ENCODE measurements at places on chromosomes 7 and 10.
A peak's percentile ranks its signal among the peaks of the same experiment; 100 is the strongest.

DNA sequence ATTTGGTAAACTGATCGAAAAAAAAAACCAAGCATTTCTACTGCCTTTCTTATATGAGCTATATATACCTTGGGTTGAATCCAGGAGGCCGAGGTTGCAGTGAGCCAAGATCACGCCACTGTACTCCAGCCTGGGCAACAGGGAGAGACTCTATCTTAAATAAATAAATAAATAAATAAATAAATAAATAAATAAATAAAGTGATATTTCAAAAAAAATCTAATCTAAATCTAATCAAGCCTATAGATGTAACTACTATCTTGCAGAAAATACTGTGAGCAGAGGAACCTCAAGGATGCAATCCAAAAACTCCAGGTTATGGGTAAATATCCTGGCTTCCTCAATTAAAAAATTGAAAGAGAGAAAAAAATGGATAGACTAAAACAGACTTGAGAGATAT is 71.2 kb upstream of the SLF2 start:
- DNase-seq, result no peak

- peak; percentile 26 for DNase-seq
Measured at GRCh38 chr10:7184660-7185366, 226.0 kb downstream of the SFMBT2 start.

DNA sequence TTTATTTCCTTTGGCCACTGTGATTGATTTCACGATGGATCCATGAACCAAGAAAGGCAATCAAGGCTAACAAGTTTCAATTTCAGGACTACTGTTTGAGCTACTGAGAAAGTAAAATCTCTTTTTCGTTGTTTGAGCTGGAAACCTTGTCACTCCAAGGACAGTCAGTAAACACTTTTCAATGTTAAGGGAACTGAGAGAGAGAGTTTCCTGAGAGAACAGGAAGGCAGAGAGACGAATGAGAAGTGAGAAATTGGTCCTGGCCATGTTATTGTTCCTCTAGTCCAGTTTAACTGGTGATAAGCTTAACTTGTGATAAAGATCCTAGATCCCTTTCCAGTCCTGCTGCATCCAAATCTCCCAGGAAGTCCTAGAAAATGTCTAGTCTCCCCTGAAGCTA is 909 bp upstream of the AKR1D1 start:
- no peak for DNase-seq

DNA sequence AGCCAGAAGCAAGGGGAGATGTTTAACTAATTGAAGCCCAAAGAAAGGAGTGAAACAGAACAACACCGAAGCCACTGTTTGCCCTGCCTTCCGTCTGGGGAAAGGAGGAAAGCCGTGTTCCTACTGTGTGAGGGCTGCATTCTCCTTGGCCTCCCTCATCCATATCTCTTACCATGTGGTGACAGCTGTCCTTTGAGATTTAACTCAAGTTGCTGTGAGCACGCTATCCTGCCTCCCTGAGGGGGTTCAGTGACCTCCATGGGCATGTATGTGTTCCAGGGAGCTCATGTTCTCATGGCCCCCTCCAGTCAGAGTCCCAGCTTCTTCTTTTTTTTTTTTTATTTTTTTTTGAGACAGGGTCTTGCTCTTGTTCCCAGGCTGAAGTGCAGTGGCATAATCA is 26.2 kb upstream of the CRHR2 start:
- no peak for DNase-seq

DNA sequence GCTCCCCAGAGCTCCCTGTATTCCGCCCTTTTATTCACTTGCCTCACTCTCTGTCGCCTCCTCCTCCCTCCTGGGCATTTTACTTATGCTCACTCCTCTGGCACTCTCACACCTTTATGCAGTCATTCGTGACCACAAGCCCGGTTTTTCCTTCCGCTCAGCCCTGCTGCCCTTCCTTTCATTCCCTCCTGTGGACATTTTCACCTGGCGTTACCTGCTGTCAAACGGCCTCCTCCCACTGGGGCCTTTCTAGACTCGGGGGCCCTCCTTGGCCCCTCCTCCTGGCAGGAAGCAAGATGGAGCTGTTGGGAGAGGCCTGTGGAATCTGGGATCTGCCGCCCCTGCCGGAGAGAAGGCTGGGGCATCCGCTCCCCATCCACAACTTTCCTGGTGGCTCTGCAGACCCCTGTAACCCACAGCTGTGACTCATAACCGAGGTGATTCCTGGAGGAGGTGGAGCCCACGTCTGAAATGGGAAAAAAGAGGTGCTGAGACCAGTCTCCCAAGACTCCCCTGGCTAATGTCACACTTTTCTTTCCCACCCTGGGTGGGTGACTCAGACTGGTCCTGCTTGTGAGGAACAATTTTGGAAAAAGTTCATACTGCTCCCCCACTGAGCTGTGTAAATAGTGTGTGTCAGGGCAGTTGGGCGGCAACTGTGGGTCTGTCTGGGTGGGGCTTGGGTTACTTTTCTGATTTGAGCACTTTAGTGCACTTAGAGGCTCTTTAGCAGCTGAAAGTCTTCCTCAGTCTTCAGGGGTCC is 1.2 kb downstream of the VCL start:
- DNase-seq, result peak; percentile 88

GRCh38 chr7:135251496-135252391 is 18.1 kb downstream of the STRA8 start:
- DNase-seq, result no peak

GRCh38 chr7:69843653-69844052 is 245.4 kb downstream of the AUTS2 start:
- DNase-seq, result no peak

DNA sequence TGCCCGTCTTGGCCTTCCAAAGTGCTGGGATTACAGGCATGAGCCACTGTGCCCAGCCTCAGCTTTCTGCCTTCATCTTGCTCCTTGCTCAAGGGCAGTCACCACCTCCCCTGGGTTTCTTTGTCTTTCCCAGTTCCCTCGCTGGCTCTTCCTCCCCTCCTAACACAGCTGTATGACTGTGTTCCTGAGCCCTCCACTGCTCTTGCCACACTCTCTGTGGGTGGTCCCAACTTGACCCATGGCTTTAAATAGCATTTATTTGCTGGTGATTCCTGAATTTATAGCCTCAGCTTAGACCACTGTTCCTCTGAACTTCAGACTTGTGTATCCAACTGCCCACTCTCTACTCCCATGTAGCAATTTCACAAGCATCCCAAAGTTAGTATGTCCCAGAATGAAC is 181.3 kb downstream of the BAMBI start:
- DNase-seq, result no peak

GRCh38 chr7:116985575-116985974 is 32.3 kb downstream of the ST7 start:
- DNase-seq, result no peak
